CD4-positive, alpha-beta T cell treated with Interleukin-17A for 4 hours (primary cell): ENCODE measurements at places on chromosomes 2 and 18.

- DNase-seq: no peak
These were observed 240.2 kb downstream of the ALPK2 start for GRCh38 chr18:58388736-58389135.

- DNase-seq: no peak
These were observed 1.5 kb upstream of the OSGEPL1 start for GRCh38 chr2:189763908-189764661.

DNA sequence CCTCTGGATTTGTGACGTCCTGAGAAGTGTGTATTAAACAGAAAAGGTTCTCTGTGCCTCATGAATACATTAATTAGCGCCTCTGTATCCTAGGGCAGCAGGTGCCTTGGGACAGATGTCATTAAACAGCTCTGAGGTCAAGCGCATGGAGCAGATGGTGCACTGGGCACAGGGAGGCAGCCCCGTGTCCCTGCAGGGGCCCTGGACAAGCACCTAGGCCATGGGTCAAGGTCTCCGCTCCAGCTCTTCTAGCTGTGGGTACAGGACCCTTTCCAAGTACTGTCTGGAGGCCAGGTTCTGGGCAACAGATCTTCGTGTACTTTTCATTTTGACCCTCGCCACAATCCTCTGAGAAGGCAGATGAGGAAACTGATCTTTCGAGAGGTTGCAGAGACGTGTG is 126.4 kb downstream of the KCTD1 start:
- DNase-seq: no peak

DNA sequence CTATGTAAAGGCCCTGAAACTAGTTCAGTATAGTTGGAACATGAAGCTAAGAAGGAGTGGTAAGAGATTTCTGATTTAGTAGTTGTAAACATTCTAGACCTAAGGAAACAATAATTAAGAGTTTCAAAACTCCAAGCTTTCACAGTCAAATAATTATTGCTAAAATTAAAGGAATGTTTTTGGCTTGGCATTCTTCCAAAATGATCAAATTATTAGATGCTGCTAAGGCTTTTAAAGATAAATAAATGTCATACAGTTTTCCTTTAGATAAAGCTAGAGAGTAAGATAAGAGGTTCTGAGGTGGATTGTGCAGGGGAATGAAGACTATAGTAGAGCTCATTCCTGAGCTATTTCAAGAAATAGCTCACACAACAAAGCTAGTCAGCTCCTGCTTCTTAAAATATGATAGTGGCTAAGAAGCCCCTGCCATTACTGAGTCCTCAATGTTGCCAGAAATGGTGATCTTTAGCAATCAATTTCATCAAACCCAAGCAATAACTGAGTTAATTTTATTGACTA is 45.3 kb downstream of the ZC3H15 start:
- no peak for DNase-seq

- DNase-seq: no peak
These were observed 33.6 kb downstream of the ATOH8 start for GRCh38 chr2:85787282-85787980.
